AML-193 (cell line): ENCODE measurements at places on chromosomes 5 and 9.

GRCh38 chr9:120559546-120559945 is 20.4 kb downstream of the CDK5RAP2 start:
- no peak for DNase-seq

DNA sequence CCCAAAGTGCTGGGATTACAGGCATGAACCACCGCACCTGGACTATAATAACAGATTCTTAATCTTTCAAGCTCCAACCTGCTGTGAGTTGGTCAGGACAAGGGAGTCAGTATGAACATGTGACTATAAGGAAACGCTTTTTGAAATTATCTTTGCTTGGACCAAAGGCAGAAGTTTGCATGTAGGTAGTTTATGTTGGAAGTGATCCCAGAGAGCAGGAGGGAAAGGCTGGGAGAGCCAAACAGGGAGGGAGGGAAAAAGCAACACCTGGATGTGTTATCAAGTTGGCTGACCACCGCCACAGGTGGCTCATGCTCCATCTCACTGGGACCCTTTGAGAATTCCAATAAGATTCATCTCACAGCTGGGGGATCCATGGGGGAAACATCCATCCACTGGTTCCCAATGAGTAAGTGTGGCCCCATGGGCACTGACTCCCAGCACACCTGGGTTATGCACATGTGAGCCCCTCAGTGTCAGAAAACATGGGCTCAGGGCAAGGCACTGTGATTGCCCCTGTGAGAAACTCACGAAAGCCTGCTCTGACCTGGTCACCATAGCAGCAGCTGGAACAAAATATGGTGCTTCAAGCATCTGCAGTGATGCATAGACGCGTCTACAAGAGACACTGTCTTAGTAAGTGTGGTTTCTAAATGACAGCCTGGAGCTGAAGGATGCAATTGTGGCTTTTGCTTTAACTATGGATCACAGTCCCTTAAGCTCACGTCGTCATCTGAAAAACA is 62.1 kb downstream of the ARSB start:
- no peak for DNase-seq

GRCh38 chr5:173028811-173029327 is 27.3 kb upstream of the CREBRF start:
- DNase-seq, result no peak

GRCh38 chr5:80268916-80269315 is 13.1 kb upstream of the SERINC5 start:
- DNase-seq, result no peak

- DNase-seq, result no peak
These were observed 68.3 kb downstream of the WNK2 start for GRCh38 chr9:93252116-93252780.

DNA sequence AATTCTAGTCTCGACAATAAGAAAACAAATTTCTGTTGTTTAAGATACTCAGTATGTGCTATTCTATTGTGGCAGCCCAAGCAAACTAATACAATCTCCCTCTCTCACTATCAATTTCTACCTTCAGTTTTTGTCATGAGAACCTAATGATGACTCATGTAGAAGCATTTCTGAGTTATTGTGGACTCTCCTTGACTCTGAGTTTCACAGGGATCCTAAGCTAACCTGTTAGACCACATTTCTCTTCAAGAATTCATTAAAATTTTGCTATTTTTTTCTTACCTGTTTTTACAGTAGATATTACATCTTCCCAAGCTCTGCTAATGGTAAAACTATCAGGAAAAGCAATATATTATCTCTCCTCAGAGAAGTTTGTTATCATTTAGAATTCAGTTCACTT is 599.1 kb upstream of the TYRP1 start:
- no peak for DNase-seq

GRCh38 chr9:110316261-110317075 is 21.2 kb downstream of the TXNDC8 start:
- peak; percentile 48 for DNase-seq

GRCh38 chr5:113336975-113337374 is 97.8 kb downstream of the TSSK1B start:
- peak; percentile 46 for DNase-seq

DNA sequence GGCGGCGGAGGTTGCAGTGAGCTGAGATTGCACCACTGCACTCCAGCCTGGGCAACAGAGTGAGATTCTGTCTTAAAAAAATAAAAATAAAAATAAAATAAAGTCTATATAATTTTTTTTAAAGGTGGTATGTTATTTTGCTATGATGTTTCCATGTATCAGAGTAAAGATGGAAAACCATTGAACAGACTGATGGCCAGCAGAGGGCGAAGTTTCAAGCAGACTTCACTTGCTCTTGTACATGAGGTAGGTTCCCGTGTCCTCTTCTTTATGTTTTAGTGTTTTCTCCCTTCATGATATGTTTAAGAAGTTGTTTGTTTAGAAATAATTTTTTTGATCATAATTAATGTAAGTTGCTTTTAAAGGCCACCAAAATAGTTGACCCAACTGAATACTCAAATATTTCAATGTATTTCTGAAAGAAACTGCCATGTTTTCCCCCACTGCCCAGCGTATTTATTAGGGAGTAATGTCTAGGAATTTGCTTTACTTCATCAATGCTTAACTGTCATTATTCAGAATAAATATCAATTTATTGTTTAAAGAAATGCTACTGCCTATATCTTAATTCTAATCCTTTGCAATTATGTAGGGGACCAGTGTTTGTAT is 146.4 kb downstream of the HACD4 start:
- peak; percentile 59 for DNase-seq

- no peak for DNase-seq
These were observed 113.8 kb downstream of the TLE4 start for GRCh38 chr9:79685577-79685976.

DNA sequence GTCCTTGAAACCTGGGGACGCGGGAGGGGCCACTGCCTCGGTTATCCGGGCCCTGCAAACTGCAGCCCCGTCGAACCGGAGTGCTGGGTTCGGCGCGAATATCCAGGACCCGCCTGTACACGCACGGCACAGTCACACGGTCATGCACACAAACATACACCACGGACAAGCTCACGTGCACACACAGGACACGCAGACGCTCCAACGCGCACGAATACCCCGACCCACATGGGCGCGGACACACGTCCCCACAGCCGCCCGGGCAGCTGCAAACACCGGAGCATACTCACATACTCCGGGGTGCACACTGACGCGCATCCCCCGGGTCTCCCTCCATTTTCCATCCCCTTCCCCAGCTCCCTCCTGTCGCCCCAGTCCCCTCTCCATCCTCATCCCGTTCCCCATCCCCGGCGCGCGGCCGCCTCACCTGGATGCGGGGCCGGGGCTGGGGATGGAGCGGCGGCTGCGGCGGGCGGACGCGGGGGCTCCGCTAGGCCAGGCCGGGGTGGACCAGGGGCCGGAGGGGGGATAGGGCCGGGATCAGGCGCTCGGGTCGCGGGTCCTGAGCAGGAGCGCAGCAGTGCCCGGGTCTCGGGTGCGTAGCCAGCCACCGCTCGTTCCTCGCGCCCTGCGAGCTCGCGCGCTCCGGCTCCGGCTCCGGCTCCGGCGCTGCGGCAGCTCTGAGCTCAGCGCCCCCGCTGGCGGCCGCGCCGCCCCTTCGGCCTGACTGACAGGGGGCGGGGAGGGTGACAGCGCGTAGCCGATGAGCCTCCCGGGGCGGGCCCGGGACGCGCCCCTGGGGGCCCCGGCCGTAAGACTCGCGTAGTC is at the start of the genes EIF4E1B and SNCB:
Gene EIF4E1B, plus strand, starts transcription at position 823 of the 828 bp plus-strand sequence. CDS start 12,113 bp downstream, outside the sequence.
Gene SNCB, minus strand, starts transcription at position 682 of the 828 bp plus-strand sequence. CDS start 880 bp downstream, outside the sequence.
- DNase-seq, result no peak

DNA sequence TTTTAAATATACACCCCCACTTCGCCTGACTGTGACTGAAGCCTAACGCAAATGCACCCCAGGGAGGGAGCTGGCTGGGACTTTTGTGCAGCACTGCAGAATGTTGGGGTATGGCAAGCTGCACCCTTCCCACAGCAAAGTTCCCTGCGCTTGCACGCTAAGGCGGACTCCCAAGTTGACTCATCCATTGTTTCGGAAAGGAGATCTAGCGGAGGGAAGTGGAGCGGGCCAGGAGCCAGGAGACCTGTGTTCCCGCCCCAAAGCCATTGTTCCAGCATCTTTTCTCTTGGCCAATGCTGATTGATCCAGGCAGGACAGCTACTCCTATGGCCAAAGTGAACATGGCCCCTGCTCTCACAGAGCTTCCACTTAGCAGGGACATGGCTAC is 202.9 kb downstream of the AOPEP start:
- no peak for DNase-seq

DNA sequence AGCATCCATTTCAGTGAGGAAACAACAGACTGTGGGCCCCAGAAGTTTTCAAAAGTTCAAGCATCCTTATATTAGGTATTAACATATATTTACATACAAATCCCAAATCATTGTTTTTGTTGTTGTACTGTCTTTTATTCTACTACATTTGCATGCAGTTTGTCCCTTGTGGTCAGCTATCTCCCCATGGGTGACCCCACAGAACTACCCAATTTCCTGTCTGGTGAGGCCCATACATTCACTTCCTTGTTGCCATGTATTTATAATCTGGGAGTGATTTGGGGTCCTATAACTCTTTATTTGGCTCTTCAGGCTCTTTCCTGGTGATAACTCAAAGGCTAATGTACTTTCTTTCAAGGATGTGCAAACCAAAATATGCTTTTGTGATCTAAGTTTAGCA is 3.3 kb upstream of the CD180 start:
- no peak for DNase-seq

- no peak for DNase-seq
These were observed 3.3 kb downstream of the SLC23A1 start for GRCh38 chr5:139379626-139380449.

GRCh38 chr9:93491593-93492232 is 38.3 kb upstream of the FAM120AOS start:
- DNase-seq, result no peak

DNA sequence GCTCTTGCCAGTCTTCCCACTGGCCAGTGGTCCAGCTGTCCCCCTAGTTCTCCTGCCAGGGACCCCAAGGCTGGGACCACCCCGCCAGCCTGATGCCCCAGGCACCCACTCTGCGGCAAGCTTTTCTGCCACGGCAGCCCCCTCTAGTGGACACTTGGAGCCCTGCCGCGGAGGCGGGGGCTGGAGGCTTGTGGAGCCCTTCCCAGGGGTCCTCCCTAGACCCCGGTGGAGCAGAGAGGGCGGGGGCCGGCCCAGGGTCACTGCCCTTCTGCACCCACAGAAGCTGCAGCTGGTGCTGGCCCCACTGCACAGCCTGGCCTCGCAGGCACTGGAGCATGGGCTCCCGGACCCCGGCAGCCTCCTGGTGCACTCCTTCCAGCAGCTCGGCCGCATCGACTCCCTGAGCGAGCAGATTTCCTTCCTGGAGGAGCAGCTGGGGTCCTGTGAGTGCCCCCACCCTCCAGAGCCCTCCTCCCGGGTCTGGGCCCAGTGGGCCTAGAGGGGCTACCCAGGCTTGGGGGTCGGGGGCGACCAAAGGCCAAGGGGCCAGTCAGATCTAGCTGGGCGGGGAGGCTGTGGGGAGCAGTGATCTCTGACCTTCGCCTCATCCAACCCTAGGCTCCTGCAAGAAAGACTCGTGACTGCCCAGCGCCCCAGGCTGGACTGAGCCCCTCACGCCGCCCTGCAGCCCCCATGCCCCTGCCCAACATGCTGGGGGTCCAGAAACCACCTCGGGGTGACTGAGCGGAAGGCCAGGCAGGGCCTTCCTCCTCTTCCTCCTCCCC is 9.1 kb downstream of the EGFL7 start:
- DNase-seq, result no peak

- no peak for DNase-seq
These were observed 274.8 kb upstream of the PANK3 start for GRCh38 chr5:168853972-168854371.

GRCh38 chr5:149664083-149664482 is 66.0 kb upstream of the PPARGC1B start:
- DNase-seq, result no peak

DNA sequence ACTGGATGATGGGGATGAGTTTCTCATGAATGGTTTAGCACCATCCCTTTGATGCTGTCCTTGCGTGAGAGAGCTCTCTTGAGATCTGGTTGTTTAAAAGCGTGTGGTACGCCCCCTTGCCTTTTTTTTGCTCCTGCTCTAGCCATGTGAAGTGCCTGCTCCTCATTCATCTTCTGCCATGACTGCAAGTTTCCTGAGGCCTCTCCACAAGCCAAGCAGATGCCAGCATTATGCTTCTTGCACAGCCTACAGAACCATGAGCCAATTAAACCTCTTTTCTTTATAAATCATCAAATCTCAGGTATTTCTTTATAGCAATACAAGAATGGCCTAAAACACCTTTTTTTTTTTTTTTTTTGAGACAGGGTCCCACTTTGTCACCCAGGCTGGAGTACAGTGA is 32.8 kb downstream of the FNIP1 start:
- no peak for DNase-seq

DNA sequence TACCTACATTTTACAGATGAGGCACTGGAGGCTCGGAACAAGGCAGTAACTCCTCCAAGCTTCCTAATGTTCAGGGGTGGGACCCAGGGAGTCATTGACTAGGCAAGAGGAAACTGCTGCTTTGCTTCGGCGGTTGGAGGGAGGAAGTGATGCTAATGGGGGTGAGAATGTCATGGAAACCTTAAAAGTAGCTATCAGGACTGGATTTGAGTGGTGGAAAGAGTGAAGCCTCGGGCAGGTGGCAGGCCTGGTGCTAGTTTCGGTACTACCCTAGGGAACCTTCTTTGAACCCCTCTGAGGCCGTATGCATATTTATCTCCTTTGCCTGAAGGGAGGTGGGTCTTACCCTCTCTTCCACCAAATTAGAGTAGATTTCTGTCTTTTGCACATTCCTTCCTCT is 1.6 kb downstream of the BSPRY start:
- peak; percentile 81 for DNase-seq

GRCh38 chr9:129336601-129337331 is 158.7 kb upstream of the IER5L start:
- no peak for DNase-seq

DNA sequence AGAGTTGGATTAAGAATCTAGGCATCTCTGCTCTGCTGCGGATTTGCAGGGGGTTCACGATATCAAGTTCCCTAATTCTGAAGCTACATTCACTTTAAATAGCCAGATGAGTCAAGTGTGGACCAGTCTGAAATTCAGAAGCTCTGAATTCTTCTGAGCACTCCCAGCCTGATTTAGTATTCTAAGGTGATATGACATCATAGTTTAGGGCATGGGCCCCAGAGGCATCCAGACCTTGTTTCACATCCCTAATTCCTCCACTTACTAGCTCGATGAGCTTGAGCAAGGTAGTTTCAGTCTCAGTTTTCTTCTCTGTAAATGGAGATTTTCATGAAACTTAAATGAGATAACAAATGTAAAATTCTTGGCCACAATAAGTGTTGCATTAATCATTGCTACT is 65.2 kb downstream of the TMEM167A start:
- DNase-seq, result no peak

DNA sequence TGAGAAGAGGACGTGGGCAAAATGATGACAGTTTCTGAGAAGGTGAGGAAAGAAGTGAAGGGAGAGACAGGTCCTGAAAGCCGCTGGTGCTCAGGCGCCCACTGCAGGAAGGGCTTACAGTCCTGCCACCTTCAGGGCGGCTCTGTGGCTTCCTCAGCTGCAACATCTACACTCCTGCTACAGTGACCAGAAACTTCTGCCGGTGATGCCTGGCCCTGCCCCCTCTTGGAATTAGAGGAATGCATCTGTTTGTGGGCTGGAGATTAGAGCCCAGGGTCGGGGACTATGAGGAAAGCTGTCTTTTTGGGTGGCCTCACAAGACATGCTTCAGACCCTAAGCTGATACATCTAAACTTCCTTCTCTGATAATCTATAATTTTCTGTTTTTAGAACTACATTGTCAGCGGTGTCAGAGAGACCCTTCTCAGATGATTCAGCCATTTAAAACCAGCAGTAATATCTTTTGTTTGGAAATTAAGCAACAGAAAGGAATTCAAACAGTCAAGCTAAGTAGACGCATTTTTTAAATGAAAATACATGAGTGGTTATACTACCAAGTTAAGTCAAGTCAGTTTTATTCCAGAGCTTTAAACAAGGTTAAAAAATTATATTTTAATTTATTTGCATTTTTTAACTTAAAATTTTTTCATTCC is 30.4 kb downstream of the PRDM6 start:
- no peak for DNase-seq
